GM12878 (cell line): ENCODE measurements at places on chromosomes 1 and 21.

GRCh38 chr1:31127266-31127665 lies 61.7 kb upstream of the PUM1 start:
- DNase-seq = no peak

GRCh38 chr1:32989160-32990050 lies 24.8 kb upstream of the RNF19B start:
- no peak for DNase-seq

DNA sequence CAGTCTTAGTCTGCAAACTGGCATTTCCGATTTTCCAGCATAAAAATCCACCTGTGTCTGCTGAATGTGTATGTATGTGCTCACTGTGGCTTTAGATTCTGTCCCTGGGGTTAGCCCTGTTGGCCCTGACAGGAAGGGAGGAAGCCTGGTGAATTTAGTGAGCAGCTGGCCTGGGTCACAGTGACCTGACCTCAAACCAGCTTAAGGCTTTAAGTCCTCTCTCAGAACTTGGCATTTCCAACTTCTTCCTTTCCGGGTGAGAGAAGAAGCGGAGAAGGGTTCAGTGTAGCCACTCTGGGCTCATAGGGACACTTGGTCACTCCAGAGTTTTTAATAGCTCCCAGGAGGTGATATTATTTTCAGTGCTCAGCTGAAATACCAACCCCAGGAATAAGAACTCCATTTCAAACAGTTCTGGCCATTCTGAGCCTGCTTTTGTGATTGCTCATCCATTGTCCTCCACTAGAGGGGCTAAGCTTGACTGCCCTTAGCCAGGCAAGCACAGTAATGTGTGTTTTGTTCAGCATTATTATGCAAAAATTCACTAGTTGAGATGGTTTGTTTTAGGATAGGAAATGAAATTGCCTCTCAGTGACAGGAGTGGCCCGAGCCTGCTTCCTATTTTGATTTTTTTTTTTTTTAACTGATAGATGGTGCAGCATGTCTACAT lies 2.5 kb upstream of the OLFML3 start:
- no peak for DNase-seq

- no peak for DNase-seq
Measured at GRCh38 chr1:213075725-213076124, 24.7 kb downstream of the RPS6KC1 start.

DNA sequence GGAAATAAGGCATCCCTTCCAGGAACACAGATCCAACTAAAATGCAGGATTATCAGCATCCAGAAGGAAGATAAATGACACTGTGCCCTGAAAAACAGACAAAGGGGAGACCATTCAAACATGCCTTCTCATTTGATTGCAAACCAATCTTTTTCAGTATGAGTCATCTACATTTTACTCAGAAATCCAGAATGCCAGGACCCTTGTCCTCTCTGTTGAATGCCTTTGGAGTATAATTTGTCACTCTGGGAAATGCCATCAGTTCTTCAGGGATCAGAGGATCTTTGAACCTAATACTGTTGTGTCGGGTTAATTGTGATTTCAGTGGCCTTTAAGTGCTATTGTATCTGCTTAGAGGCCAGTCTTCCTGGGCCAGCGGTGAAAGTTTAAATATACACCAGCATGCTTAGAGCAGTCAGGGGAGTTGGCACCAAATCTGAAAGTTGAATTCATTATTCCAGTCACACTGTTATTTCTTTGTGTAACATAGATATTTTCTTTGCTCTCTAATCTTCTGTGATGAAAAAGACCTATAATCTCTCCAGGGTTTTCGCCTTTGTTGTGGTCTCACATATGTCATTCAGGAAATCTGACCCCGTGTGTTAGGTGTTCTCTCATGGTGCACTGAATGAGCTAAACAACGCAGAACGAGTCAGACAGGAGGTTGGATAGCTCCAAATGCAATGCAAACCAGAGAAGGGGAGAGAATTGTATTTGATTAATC lies 364.8 kb upstream of the SGIP1 start:
- DNase-seq = no peak

DNA sequence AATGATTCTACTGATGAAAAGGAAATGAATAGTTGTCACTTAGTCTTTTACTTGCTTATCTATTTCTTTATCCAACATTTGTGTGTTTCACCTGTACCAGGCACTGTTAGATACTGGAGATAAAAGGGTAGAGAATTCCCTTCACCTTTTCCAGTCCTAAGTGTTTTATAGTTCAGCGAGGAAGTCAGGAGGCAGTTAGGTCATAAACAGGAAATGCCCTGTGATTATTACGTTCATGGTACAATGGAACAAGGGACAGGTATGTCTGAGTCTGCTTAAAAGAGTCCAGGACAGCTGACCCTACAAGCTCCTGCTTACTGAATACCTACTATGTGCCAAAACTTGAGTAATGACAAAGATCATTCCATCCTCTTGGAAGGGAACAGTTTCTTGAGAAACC lies 77.8 kb downstream of the TNR start:
- no peak for DNase-seq

- no peak for DNase-seq
Measured at GRCh38 chr1:185929776-185930175, 195.6 kb downstream of the HMCN1 start.

- no peak for DNase-seq
Measured at GRCh38 chr1:227560393-227561173, 2.8 kb upstream of the ZNF678 start.

- no peak for DNase-seq
Measured at GRCh38 chr1:114189398-114189797, 35.7 kb upstream of the SYT6 start.

DNA sequence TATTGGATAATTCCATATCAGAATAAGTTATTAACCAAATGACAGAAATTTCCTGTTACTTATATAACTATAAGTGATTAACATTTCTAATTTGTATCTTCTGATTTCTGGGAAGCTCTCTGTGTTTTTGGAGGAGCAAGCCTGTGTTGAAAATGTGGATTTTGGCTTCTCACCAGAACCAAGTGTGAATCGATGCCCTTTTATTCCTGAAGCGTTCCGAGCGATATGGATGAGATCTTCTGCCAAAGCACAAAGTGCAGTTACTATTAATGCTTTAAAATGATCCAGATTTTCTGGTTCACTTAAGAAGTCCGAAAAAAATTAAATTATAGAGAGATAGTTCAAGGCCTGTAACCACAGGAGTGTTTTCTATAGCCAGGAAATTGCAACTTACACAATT lies 22.8 kb downstream of the ALG14 start:
- DNase-seq = no peak

DNA sequence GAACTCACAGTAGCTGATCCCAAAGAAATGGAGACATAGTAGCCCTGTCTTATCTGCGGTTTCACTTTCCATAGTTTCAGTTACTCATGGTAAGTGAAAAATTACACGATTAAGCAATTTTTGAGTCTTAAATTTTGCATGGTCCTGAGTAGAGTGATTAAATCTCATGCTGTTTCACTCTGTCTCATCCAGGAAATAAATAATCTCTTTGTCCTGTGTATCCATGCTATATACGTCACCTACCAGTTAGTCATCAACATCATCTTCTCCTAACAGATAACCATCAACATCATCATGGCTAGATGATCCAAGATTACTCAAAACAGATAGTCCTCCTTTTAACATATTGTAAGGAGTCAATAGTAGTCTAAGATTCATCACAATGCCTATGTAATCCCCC lies 1589.3 kb downstream of the BRINP3 start:
- no peak for DNase-seq

DNA sequence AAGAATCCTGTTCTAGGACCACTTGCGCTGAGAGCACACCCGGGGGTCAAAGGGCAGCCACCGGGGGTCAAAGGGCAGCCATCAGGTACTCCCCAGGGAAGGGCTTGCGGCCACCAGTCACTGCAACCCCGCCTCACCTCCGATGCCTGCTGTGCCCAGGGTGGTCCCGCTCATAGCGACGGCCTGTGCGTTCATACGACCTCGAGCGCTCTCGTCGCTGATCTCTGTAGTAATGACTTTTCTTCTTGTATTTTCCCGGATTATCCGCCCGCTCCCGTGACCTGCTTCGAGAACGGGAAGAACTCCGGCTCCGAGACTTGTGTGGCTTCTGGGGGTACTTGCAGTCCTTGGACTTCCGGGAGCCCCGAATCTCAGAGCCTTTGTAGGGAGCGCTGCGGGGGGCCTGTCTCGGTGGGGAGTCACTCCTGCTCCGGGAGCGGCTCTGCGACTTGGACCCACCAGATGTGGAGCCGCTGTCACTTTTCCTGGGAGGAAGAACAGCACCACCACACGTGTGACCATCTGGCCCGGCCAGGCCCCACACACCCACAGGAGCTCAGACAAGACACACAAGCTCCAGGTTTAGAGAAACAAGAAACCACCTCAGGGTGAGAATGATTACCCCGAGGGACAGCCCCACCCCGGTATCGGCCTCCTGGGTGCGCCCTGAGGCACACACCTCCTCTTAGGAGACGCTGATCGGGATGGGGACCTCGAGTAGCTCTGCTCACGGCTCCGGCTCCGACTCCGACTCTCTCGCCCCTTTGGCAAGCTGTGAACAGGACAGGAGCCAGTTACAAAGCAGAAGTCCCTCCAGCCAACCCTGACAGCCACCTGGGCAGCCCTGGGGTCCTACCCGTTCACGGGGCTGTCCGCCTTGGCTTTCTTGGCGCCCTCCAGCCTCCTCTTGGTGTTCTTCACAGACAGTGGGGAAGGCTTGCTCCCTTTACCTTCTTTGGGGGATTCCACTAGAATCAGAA lies 11.7 kb downstream of the CCNL2 start:
- no peak for DNase-seq

DNA sequence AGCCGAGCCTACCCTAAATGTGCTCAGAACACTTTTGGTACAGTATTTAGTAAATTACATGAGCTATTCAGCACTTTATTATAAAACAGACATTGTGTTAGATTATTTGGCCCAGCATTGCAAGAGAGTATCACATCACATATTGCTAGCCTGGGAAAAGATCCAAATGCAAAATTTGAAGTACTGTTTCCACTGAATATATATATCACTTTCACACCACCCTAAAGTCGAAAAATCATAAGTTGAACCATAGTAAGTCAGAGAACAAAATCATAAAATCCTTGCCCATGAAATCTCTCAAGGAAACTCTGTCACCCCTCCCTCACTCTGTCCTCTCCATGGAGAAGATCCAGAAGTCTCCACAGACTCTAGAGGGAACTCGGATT lies 33.1 kb downstream of the RGS8 start:
- no peak for DNase-seq

GRCh38 chr1:228833911-228834688 lies 98.8 kb downstream of the RHOU start:
- DNase-seq = no peak

GRCh38 chr21:29939104-29939923 lies 482 bp downstream of the GRIK1 start:
- no peak for DNase-seq

DNA sequence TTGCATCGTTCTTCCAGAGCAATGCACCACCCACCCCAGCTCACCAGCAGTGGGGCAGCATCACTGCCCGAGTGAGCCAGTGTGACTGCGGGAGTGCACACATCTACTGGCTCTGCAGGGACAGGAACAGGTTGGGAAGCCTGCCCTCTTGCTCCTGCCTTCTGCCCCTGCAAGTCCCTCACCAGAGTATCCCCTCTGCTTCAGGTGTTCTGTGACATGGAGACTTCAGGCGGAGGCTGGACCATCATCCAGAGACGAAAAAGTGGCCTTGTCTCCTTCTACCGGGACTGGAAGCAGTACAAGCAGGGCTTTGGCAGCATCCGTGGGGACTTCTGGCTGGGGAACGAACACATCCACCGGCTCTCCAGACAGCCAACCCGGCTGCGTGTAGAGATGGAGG lies 4.2 kb downstream of the ANGPTL7 start:
- DNase-seq = no peak

DNA sequence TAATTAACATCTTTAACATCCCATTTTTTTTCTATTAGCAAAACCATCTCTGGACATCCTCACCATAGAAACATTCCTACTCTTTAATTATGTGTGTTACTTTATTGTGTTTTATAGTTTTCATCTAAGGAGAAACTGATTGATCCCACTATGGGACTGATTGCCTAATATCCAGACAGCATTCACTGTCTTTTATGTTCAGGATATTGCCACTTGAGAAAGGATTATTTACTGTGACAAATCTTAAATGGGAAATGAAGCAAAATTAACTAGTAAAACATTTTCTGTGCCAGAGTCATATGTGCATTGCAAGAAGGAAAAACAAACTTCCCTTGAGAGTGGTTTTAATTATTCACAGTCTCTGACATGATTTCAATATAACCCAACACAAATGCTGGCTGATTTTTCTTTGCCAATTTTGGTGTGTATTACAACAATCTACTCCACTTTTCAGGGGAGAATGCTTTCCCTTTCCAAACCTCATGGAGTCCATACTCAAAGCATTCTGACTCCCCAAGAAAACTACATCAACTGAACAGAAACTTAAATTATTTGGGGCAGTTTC lies 15.8 kb upstream of the RGS13 start:
- no peak for DNase-seq

DNA sequence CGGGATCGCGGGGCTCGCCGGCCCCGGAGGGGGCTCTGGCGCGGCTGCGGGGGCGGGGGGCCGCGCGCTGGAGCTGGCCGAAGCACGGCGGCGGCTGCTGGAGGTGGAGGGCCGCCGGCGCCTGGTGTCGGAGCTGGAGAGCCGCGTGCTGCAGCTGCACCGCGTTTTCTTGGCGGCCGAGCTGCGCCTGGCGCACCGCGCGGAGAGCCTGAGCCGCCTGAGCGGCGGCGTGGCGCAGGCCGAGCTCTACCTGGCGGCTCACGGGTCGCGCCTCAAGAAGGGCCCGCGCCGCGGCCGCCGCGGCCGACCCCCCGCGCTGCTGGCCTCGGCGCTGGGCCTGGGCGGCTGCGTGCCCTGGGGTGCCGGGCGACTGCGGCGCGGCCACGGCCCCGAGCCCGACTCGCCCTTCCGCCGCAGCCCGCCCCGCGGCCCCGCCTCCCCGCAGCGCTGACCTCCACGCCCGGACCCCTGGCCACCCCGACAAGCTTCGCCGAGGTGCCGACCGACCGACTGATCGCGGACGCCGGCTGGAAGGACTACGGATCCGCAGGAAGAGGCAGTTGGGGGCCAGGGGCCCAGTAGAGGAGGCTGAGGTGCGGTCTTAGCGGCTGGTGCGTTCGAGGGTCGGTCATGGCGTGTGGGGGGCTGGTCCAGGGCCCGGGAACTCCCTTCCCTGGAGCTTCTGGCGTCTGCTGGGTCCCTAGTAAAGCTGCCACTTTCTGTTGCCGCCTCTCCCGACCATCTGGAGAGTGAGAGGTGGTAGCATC lies 711 bp downstream of the TRNP1 start:
- DNase-seq = no peak
